ENCODE measurements at places on chromosomes 3 and 15. TPM values are rescaled to one million over a fixed set of nuclear protein-coding genes. Genes with fewer than 3 reads are reported as not detected.

Gene OIP5
- 5.1 TPM for polyA plus RNA-seq

Gene IGSF10
- polyA plus RNA-seq, result 0.46 TPM

Gene C3orf38
- 19.2 TPM for polyA plus RNA-seq

Gene ISL2
- polyA plus RNA-seq, result not detected

Gene IQCF5
- polyA plus RNA-seq, result not detected

Gene SELENOK
- 151 TPM for polyA plus RNA-seq

Gene PLAAT1
- polyA plus RNA-seq, result not detected

Gene MAP1A
- polyA plus RNA-seq, result 0.23 TPM

Gene FANCD2OS
- not detected for polyA plus RNA-seq

Gene RARB
- polyA plus RNA-seq, result 1.2 TPM

Gene DCBLD2
- polyA plus RNA-seq, result 1.2 TPM

Gene STRIT1
- 2.4 TPM for polyA plus RNA-seq

Gene SCAMP5
- 26.5 TPM for polyA plus RNA-seq

Gene CCK
- 0.20 TPM for polyA plus RNA-seq

Gene CCDC9B
- 7.8 TPM for polyA plus RNA-seq

Gene EIF1B
- polyA plus RNA-seq, result 94.1 TPM

Gene CMTM6
- polyA plus RNA-seq, result 19.9 TPM

Gene TUSC7
- polyA plus RNA-seq, result not detected

Gene BFSP2
- polyA plus RNA-seq, result not detected

Gene CNTN4
- 8.4 TPM for polyA plus RNA-seq

Gene CYP1A2
- polyA plus RNA-seq, result not detected

Gene KY
- polyA plus RNA-seq, result 0.13 TPM

Gene HRG
- polyA plus RNA-seq, result 0.04 TPM

Gene PRICKLE2
- 0.69 TPM for polyA plus RNA-seq

Gene WDR93
- polyA plus RNA-seq, result not detected

Gene CHST13
- 0.46 TPM for polyA plus RNA-seq

Gene TTC21A
- polyA plus RNA-seq, result 2.8 TPM

Gene RHCG
- 0.47 TPM for polyA plus RNA-seq

Gene C3orf22
- not detected for polyA plus RNA-seq

Gene COLQ
- 1.7 TPM for polyA plus RNA-seq

Gene BUB1B
- 0.60 TPM for polyA plus RNA-seq

Gene ALS2CL
- 35.0 TPM for polyA plus RNA-seq

Gene NME9
- polyA plus RNA-seq, result not detected

Gene FMN1
- polyA plus RNA-seq, result 6.5 TPM

Gene CELF6
- polyA plus RNA-seq, result not detected

Gene PAQR5
- 10.2 TPM for polyA plus RNA-seq

Gene DISP2
- polyA plus RNA-seq, result 2.8 TPM

Gene SPESP1
- not detected for polyA plus RNA-seq

Gene PLA2G4D
- 0.31 TPM for polyA plus RNA-seq

Gene RYR3
- polyA plus RNA-seq, result 0.38 TPM

Gene ANP32A
- 67.3 TPM for polyA plus RNA-seq

Gene ASB14
- polyA plus RNA-seq, result not detected

Gene TPRG1
- polyA plus RNA-seq, result 1.1 TPM

Gene EXD1
- polyA plus RNA-seq, result not detected

Gene KBTBD13
- not detected for polyA plus RNA-seq

Gene CEP19
- 1.2 TPM for polyA plus RNA-seq

Gene DAZL
- polyA plus RNA-seq, result 0.12 TPM

Gene UNC13C
- 0.07 TPM for polyA plus RNA-seq

Gene CHAC1
- 31.4 TPM for polyA plus RNA-seq

Gene GOLGA6D
- polyA plus RNA-seq, result not detected

Gene STAB1
- polyA plus RNA-seq, result 18.0 TPM

Gene CACNA2D3
- polyA plus RNA-seq, result not detected

Gene TMC3
- polyA plus RNA-seq, result not detected

Gene PDCD10
- 136 TPM for polyA plus RNA-seq

Gene LTF
- 38.0 TPM for polyA plus RNA-seq

Gene MCTP2
- 12.2 TPM for polyA plus RNA-seq
